Stimulated activated CD8-positive, alpha-beta memory T cell treated with anti-CD3 and anti-CD28 coated beads, Interleukin-4, amount 100 ng/mL, for 1 hour (primary cell): ENCODE measurements at places on chromosomes 7 and 10.

DNA sequence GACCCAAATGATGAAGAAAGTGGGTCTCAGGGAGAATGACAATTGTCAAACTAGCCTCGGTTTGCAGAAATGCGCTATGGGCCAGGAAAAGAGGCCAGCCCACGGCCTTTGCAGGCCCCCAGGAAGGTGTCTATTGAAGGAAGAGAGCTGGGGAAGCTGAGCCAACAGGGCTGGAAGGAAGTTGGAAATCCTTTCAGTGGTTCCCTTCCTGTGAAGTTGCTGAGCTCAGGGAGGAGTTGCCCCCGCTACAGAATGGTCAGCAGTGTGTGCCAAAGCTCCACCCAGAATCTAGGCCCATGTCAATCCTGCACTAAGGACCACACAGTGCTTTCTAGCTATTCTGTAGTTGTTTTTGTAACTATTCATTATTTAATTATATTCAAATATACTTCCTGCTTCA, 91.6 kb upstream of the ANLN start:
- no peak for DNase-seq

DNA sequence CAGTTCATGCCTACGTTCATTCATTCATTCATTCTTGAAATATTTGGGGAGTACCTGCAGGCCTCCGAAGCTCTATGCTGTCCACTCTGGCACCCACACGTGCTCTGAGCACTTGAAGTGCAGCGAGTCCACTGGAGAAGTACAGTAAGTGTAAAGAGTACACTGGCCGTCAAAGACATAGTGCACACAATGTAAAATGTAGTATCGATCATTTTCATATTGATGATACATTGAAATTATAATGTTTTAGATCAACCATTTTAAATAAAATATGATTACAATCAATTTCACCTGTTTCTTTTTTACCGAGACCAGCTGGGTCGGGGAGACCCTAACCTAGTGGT, 37.0 kb upstream of the PURB start:
- no peak for DNase-seq

- DNase-seq = no peak
Measured at GRCh38 chr10:74384615-74385183, 233.7 kb downstream of the ADK start.

DNA sequence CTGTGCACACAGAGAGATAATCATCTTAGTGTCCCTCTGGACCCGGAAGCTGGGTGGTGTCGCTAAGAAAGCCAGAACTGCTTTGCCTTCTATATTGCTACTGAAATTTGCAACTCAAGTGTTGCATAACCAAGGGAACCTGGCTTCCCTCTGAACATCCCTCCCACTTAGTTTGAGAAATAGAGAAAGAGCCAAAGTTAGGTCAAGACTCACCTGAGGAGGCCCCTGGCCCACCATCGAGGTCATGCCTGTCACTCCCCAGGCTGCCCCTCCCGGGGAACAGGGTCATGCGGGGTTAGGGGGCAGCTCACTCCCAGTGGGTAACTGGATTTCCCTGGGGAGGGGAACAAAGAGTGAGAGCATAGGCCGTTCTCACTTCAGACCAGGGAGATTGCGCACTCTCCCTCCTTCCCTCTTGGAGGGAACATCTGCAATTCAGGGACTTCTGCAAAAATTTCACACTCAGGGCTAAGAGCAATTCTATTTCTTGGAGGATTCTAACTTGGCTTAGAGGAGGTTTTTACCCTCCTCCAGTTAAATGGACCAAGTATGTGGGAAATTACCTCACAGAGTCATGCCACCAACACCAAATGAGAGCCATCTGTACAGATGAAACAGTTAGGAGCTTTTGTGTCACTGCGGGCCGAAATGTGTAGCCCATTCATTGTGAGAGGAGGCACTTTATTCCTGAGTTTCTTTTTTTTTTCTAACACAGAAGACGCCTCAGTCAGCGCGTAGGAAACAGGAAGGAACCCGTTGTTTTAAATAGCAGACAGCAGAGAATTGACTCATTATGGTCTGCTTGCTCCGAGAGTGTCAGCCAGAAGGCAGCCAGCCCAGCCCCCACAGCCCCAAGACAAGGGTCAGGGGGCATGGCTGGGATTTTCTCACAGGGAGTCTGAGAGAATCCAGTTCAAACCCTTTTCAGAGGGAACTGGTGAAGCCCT, 221.3 kb downstream of the ARHGAP12 start:
- DNase-seq = no peak

DNA sequence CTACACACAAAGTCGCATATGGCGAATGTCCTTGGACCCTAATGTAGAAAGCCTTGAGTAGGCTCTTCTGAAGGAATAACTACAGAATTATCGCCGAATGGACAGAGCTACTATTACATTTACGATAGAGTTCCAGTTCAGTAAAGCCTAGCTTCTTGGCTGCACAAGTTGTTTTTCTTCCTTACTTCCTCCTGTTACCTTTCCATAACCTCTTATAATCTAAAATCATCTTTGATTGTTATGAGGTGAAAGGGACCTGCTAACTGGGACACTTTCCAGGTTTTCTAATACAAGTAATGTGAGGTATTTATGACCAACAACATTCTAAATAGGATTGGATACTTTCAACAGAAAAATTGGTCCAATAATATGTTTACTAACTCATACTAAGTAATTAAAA, 31.2 kb downstream of the MACC1 start:
- DNase-seq = no peak

- DNase-seq = no peak
Measured at GRCh38 chr10:130871406-130871805, 440.1 kb downstream of the TCERG1L start.

- DNase-seq = no peak
Measured at GRCh38 chr10:13146379-13146778, 15.0 kb upstream of the MCM10 start.

DNA sequence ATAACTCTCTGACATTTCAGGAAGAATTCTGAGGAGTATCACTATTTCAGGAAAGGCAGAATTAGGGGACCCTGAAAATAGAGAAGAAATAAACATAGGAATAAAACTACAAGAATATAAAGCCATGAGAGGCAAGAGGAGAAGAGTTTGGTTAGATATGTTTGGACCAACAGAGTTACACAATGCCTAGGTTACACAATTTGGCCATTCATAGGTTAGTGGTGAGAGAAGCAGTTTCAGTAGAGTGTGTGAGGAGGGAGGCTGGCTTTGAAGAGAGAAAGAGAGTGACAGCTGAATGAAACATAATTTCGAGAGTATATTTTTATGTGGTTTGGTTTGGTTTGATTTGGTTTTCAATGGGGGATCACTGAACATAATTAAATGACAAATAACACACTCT, 783.2 kb upstream of the LRRN3 start:
- DNase-seq = no peak

DNA sequence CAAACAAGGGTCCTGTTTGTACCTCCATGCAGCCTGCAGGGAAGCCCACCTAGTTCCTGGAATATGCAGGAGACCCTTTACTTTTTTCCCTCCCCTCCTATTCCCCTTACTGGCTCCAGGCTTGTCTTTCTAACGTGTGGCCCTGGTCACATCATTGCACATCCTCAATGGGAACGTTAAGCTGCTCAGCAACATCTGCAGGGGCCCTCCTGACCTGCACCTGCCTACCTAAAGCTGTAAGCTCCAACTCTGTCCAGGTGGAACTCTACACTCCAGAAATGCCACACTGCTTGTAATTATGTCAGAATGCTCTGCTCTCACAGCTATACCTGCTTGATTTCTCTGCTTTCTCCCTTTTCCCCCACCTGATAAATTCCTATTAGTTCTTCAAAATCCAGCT, 72.1 kb downstream of the ARMC3 start:
- no peak for DNase-seq

GRCh38 chr7:39271402-39271801, 293.7 kb downstream of the POU6F2 start:
- DNase-seq = no peak

DNA sequence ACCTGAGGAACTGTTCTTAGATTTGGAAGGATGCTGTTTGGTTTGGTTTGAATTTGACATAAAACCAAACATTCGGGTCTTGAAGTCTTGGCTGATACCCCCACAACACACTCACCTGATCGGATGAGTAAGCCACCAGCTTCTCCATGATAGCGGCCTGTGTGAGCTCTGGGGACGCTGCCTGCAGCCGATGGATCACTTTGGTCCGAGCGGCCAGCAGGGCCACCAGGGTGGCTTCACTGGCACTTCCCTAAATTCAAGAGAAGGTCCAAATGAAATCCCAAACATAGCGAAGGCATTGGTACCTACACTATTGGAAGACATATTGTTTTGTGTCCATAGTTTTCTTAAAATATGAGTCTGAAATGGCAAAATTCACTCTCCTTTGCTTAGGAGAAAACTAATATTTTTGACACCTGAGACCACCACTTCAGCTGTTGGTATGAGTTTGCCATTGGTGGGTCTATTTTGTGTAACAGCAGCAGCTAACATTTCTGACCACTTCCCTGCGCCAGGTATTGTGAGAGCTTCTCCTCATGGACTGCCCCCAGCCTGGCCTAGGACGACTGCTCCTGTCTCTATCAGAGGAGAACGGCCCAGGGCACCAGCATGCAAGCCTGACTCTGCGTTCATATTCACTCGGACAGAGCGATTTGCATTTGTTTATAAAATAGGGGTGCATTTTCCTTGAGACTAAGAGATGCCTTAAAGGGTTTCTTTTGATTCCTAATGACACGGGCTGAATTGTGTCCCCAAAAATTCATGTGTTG, 35.9 kb downstream of the DDC start:
- no peak for DNase-seq

- DNase-seq = no peak
Measured at GRCh38 chr7:11319491-11320274, 346.0 kb downstream of the PHF14 start.

- no peak for DNase-seq
Measured at GRCh38 chr7:123533929-123534382, 439 bp downstream of the IQUB start.

GRCh38 chr10:14608381-14609001, 166.2 kb downstream of the FAM107B start:
- no peak for DNase-seq

DNA sequence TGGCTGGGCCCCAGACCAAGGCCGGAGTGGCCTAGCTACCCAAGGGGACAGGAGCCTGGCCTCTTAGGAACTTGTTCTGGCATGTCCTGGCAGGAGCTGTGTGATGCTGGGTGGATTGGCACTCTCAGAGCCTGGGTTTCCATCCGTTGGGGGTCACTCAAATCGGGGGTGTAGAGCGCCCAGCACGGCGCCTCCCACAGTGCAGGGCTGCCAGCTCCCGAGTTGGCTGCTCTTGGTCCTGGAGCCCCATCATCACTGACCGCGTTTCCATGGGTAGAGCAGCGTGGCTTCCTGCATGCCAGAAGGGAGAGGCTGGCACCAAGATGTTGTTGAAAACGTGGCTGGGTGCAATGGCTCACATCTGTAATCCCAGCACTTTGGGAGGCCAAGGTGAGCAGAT, 70.3 kb downstream of the UNCX start:
- no peak for DNase-seq

DNA sequence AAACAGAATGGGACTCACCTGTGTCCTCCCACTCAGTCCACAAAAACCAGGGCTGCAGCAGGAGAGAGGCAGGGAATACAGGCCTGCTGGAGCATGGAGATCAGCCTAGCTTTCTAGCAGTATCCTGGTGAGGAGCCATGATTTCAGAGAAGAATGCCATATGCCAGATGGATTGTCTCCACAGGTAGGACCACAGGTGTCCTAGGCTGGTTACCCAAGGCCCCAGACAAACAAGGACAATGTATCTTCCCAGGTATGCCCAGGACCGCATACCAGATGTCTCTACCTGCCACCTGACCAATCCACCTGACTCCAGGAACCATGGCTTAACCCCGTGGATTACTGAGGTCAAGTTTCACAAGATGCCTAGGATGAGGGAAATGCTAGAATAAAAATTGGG, 295.4 kb upstream of the NPSR1 start:
- no peak for DNase-seq
